ENCODE measurements at places on chromosomes 3 and 15. TPM values are rescaled to one million over a fixed set of nuclear protein-coding genes. Genes with fewer than 3 reads are reported as not detected.

The RTP1 gene
- total RNA-seq: not detected

The DHFR2 gene
- 4.9 TPM for total RNA-seq

The STRC gene
- 0.82 TPM for total RNA-seq

The CDHR4 gene
- total RNA-seq: not detected

The CSPG4 gene
- 28.6 TPM for total RNA-seq

The KLHL6 gene
- total RNA-seq: 29.4 TPM

The SCAANT1 gene
- not detected for total RNA-seq

The AADACL2 gene
- total RNA-seq: not detected

The SCN11A gene
- total RNA-seq: 5.4 TPM

The CASR gene
- total RNA-seq: 4.3 TPM

The DNASE1L3 gene
- 222 TPM for total RNA-seq

The MESP2 gene
- total RNA-seq: not detected

- DNase-seq: no peak
Measured at GRCh38 chr3:14273901-14274611, 95.4 kb downstream of the LSM3 start.

- no peak for DNase-seq
Measured at GRCh38 chr3:193711523-193711963, 118.5 kb downstream of the OPA1 start.

GRCh38 chr3:111758642-111759041 is 100.4 kb upstream of the PHLDB2 start:
- no peak for DNase-seq

- no peak for DNase-seq
Measured at GRCh38 chr3:153277029-153277428, 115.0 kb downstream of the RAP2B start.

GRCh38 chr15:90660195-90660998 is 56.7 kb upstream of the BLM start:
- DNase-seq: peak; percentile 85

DNA sequence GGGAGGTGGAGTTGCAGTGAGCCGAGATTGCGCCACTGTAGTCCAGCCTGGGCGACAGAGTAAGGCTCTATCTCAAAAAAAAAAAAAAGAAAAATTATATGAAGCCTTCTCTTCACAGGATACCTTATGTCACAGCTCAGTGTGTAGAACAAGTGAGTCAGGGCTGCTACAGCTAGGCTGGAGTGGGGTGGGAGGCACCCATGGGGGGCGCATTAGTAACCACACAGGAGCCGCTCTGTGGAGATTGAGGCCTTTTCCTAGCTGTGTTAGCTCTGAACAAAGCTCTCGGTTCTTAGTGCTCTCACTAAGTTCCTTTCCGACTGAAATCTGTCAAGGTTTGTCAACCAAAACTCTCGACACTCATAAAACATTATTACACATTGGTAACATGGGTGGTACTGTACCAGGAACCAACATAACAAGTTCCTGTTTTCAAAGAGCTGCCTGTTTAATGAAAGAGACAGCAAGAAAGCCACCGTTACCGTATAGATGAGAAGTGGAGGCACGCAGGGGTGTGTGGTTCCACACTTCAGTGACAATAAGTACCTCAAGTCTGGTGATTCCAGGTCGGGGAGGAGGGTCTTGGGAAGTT is 4.5 kb downstream of the LRRC31 start:
- DNase-seq: no peak

GRCh38 chr3:31733234-31733667 is 200.5 kb downstream of the STT3B start:
- no peak for DNase-seq

- no peak for DNase-seq
Measured at GRCh38 chr3:140943781-140944552, 2.3 kb downstream of the SLC25A36 start.

DNA sequence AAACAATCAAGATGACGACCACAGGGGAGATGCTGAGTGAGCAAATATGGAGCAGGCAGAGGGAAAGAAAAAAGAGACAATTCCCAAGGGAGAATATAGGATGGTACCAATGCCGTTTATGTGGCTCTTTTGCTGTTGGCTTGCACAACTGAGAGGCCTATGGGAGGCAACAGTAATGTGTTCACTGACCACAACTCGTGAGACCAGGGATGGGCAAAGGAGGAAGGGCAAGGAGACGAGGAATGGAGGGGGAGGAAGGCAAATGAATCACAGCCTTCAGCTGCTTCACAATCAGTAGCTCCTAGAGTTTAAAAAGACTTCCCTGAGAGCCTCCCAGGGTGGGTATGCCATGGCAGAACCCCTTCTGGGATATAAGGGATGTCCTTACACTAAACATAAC is 131.5 kb downstream of the SLC9A9 start:
- DNase-seq: no peak

- no peak for DNase-seq
Measured at GRCh38 chr15:88115486-88116152, 140.9 kb downstream of the NTRK3 start.

GRCh38 chr3:135142530-135142929 is 347.5 kb downstream of the EPHB1 start:
- DNase-seq: no peak

- DNase-seq: no peak
Measured at GRCh38 chr3:48747706-48748105, 30.7 kb upstream of the IP6K2 start.

GRCh38 chr15:33204926-33205325 is 10.4 kb upstream of the FMN1 start:
- DNase-seq: no peak

- no peak for DNase-seq
Measured at GRCh38 chr15:80915472-80915871, 74.1 kb downstream of the MESD start.

- no peak for DNase-seq
Measured at GRCh38 chr3:42705962-42706585, 3.5 kb upstream of the HHATL start.

GRCh38 chr3:58623478-58623877 is 43.1 kb downstream of the FAM3D start:
- no peak for DNase-seq

- DNase-seq: no peak
Measured at GRCh38 chr15:55764398-55764797, 21.4 kb upstream of the PRTG start.

GRCh38 chr3:62809369-62809768 is 65.8 kb downstream of the CADPS start:
- DNase-seq: no peak

- DNase-seq: no peak
Measured at GRCh38 chr3:125025642-125026041, 30.2 kb downstream of the HEG1 start.

Data from spleen (tissue), 13 donors.